Activated T-cell treated with anti-CD3 and anti-CD28 coated beads for 24 hours (primary cell): ENCODE measurements at places on chromosomes 2 and 18.

- DNase-seq, result no peak
These were observed 21.5 kb upstream of the GMPPA start for GRCh38 chr2:219477179-219477578.

GRCh38 chr2:69076601-69077000 lies 63.6 kb downstream of the ANTXR1 start:
- DNase-seq, result no peak

GRCh38 chr18:21361307-21361880 lies 119.4 kb downstream of the GREB1L start:
- no peak for DNase-seq

DNA sequence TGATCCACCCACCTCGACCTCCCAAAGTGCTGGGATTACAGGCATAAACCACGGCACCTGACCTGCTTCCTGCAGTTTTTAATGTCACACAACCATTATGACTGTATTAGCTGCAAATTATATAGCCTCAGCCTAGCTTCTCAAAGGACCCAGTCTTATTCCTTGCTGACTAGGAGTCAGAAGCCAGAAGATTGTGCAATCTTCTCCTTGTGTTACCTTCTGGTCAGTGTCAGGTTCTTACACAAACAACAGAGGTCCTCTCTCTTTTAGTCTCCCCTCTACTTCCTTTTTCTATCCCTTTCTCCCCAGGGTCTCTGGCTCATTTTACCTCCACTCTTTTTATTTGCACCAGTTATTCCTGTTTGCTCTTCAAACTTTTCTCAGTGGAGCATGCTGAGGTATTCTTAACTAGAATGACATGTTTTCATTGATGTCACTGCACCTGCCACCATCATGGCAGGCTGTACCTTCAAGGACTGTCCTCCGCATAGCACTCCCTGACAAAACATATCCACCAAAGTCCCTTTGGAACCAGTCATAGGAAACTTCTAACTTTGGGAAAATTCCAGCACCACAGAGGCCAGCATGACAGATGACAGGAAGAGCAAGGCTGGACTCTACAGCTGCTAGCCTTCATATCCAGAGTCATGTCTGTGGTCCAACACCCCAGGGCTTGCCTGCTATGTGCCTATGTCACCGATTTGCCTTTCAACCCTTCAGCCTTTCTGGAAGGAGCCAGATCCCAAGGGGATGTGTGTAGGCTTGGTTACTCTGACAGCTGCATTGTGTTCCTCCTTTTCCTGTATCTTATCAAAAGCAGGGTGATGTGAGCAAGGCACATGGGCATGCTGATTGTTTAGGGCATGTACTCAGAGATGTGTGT lies 45.2 kb upstream of the EPC2 start:
- DNase-seq, result no peak

DNA sequence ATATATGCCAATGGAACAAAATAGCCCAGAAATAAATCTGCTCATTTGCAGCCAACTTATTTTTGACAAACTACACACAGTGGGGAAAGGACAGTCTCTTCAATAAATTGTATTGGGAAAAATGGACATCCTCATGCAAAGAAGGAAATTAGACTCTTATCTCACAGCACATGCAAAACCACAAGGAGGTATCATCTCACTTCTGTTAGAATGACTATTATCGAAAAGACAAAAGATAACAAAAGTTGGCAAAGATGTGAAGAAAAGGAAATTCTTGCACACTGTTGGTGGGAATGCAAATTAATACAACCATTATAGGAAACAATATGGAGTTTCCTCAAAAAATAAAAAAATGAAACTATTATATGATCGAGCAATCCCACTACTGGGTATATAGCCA lies 16.3 kb upstream of the WDR75 start:
- DNase-seq, result no peak

DNA sequence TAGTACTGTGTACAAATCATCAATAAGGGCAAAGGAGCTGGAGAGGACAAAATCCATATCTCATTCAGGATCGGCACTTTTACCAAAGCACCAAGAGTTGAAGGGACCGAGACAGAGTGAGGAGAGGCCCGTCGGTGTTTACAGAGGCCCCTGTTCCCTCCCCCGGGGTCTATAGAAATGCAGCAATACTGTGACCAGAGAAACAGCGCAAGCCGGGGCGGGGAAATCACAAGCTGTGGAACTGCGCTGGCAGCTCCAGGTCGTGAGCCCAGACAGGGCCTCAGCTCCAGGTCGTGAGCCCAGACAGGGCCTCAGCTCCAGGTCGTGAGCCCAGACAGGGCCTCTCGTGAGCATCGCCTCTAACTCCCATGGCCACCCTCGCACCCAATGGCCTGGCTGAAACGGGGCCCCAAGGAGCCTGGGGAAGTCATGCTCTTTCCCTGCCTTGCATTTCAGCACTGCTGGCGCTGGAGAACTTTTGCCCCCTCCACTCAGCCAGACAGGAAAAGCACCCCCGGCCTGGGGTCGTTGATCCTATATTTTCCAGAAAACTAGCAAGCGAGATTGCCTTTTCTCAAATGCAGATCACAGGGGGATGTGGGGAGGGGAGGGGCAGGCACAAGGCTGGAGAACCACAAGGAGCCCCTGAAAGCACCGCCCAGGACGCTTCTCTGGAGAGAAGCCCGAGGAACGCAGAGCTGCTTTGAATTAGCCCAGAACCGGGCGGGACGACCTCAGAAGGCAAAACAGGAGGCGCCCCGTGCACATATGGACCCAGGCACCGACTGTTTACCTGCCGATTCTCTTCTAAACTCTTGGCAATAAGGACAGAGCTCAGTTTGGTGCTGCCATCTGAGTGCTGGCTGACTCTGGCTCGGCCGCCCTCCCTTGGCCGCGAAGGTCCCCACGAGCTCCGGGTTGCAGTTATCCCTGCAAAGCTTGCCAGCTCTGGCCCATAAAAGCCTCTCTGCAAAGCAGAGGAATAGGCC lies 223.7 kb downstream of the ACKR3 start:
- DNase-seq, result no peak

DNA sequence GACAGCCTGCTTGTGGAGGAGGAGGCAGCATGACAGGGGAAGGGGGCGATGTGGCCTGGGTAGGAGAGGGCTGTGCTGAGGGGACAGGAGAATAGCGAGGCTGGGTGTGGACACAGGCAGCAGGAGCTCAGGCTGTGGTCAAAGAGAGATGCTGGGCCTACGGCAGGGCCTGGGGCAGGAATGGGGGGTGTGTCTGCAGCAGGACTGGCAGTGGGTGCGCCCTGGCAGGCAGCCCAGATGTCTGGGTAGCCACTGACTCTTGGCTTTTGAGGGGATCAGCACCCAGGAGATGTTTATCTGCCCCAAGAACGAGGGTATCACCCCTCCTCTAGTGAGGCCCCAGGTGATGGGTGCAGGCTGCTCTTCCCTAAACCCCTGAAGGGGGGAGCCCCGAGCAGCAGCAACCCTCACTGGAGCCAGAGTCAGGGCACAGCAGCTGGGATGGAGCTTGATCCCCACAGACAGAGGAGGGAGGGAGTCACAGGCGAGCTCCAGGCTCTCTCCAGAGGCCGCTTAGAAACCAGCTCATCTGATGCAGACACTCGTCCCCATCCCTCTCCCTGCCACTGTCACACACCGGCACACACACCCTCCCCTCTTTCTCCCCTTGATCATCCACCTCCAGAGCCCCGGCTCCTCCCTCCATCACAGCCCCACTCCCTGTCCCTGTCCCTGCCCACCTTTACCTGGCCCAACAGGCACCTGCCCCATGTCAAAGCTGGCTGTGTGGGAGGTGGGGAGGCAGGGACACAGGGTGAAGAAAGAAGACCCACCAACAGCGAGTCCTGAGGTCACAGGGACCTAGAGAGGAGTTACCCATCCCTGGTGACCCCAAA lies 29.8 kb upstream of the TNS1 start:
- DNase-seq, result no peak

DNA sequence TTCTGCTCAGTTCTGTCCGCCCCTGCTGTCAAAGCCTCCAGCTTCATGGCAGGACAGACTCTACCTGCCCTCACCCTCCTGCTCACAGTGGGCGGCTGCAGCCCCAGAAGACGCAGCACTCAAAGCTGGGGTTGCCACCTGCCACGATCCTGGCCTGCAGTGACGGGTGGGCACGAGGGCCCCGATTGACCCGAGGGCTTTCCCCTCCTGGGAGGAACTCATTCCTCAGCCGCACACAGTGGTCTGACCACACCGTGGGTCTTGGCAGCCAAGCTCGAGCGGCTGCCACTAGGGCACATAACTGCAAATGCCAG lies 47.1 kb downstream of the HS6ST1 start:
- no peak for DNase-seq

DNA sequence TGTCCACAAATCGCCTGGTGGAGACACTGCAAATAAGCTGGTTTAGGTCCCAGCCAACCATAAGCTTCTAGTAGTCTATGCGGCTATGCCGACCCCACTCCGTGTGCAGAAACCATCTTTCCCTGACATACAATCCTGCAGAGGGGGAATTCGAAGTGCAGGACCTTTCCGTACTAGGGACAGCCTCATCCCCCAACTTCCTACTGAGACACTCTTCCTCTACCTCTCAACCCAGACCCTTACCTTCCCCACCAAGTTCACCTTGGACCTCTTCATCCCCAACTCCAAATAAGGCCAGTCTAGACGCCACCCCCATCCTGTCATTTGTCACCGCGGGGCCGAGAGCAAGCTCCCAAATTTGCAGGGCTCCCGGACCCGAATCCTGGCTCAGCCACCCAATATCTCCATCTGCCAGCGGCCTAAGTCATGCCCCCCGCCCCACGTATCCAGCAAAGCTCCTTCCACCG lies 496 bp downstream of the SUCLG1 start:
- peak; percentile 4 for DNase-seq

GRCh38 chr2:224173933-224174332 lies 134.8 kb upstream of the SERPINE2 start:
- no peak for DNase-seq

DNA sequence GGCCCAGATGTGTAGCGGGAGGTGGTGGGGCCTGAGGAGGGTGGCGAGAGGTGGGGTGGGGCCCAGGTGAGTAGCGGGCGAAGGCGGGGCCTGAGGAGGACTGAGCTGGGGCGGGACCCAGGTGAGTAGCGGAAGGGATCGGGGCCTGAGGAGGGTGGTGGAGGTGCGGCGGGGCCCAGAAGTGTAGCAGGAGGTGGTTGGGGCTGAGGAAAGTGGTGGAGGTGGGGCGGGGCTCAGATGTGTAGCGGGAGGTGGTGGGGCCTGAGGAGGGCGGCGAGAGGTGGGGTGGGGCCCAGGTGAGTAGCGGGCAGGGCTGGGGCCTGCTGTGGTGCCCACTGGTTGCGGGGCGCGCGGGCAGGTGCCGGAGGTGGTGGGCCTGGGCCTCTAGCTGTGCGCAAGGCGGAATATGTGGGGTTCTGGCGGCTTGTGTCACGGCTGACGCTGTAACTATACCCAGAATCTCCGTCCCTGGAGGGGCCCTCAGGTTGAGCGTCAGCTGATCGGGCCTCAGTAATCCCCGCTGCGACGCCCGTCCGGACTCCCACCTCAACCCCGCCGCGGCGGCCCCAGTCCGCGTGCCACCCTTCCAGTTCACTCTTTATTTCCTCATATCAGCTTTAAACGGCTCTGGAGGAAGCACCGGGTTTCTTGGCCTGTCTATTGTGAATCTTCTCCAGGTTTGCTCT lies 866 bp upstream of the SF3B6 start:
- no peak for DNase-seq

DNA sequence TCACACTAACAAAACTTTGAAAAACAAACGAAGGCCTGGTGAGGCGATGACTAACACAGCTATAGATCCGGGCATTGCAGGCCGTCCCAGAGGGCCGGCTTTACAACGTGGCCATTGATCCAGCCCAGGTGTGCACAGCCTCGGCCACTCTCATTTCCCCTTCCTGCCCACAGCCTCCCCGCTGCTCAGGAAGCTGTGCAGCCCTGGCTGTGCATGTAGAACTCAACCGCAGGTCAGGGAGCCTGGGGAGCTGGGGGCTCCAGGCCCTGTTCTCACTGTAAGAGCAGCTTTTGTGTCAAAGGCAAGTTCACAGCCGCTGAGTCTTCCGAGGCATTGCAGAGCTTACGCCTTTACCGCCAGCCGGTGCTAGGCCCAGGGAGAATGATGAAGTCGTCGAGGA lies 87.2 kb downstream of the LONRF2 start:
- no peak for DNase-seq

DNA sequence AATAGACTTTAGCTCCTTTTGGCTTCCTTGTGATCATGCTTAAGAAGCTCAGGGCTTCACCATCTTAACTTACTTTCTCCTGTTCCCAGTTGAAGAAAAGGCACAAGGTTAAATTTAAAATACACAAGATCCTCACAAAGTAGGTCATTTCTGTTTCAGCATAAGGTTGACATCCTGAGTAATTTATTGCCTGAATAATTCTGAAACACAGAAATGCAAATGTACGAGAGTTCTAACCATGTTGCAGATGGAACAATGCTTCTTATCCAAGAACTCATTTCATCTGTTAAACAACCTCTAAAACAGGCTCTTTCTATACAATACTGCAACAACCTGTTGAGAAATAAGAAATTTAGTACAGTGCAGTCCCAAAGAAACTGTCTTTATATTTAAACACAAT lies 395.2 kb downstream of the BCL11A start:
- no peak for DNase-seq

- DNase-seq, result no peak
These were observed 14.7 kb upstream of the EML6 start for GRCh38 chr2:54708584-54709335.

DNA sequence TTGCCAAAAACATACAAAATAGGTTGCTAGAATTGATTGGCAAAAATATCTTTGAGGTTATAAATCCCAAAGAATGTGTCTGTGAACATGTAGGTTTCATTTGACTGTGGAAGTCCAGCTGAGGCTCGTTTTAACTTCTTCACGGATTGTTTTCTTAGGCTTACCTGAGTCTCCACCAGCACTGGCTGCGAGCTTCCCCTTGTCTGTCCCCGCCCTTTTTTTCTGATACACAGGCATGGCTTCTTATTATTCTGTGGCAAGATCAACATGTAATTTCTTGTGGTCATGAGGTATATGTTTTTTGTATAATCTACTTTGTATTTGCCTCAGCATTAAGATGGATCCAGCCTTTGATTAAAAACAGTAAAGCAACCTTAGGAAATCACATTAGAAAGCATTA lies 7.2 kb upstream of the SLC40A1 start:
- no peak for DNase-seq

DNA sequence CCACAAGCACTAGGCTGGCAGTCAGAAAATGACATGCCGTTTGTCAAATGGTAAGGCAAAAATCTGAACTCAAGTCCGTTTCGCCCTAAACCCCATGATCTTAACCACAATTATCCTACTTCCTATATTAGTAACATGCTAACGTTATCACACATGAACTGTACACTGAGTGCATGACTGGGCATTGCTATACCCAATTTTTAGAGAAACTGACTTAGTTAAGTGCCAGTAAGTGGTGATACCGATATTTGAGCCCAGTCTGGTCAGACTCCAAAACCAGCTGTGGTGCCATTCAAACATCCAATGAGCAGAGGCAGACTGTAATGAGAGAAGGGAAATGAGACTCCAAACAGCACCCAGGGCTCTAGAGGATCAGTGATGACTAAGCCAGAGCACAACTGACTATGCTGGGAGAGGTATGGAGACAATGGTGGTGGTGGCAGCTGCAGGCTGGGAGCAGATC lies 311.7 kb upstream of the PKDCC start:
- DNase-seq, result no peak

DNA sequence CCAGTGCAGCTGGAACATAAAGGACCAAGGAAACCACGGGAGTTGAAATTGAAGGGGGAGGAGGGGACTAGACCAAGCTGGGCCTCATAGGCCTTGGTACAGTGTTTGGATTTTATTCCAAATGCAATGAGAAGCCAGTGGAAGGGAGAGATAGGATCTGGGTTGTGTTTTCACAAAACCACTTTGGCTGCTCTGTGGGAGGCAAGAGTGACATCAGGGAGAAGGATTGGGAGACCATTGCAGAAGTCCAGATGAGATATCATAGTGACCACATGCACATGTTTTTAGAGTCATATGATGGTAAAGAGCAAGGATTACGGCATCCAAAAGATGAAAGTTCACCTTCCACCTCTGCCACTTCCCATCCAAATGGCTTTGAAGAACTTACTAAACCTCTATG lies 210.2 kb downstream of the PAX3 start:
- DNase-seq, result no peak
